Immature natural killer cell (primary cell): ENCODE measurements at places on chromosomes 11 and 22. TPM values are rescaled to one million over a fixed set of nuclear protein-coding genes. Genes with fewer than 3 reads are reported as not detected.

GRCh38 chr11:111376181-111376871 is 2.7 kb downstream of the POU2AF1 start:
- H3K27me3 ChIP-seq: peaks cover 15% of the 10 kb centered on the region
- DNase-seq: no peak
- no peaks in the 10 kb centered on the region for H3K4me1 ChIP-seq
- H3K4me3 ChIP-seq: no peak overlapping the region
- H3K27ac ChIP-seq: no peak overlapping the region

GRCh38 chr11:65002706-65003105 is 5.9 kb upstream of the BATF2 start:
- no peak overlapping the region for H3K4me3 ChIP-seq
- no peak for DNase-seq
- peaks cover 2% of the 10 kb centered on the region for H3K27me3 ChIP-seq
- H3K36me3 ChIP-seq: no peaks in the 10 kb centered on the region

MB gene
- polyA plus RNA-seq: 0.33 TPM

GAL3ST3 gene
- polyA plus RNA-seq: not detected

MS4A6A gene
- 34.2 TPM for polyA plus RNA-seq

MEI1 gene
- polyA plus RNA-seq: 122 TPM

CXCR5 gene
- polyA plus RNA-seq: 0.05 TPM

GLYAT gene
- not detected for polyA plus RNA-seq

DNA sequence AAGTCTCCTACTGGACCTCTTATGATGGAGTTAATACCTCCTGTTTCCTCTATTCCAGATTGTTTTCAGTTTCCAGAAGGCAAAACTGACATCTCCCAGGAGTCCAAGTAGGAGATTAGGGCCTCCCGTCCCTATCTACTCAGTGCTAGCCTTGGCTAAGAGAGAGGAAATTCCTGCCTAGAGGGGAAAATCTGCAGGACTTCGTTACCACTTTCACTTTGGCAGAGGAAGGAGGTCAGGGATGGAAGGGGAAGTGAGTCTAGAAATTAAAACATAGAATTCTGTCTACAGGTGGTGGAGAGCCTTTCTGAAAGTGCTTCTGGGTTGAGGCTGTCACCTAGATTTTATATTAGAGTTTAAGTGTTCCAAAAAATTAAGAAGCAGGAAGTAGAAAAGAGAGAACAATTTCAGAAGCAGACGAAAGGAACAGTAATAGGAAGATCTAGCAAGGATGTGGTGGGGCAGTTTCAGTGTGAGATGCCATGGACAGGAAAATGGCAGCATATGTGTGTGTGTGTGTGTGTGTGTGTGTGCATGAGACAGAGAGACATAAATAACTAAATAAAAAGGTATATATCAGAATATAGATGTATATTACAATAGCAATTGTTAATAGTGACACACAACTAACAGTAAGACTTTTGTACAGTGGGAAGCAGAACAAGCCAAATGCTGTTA is 2.4 kb upstream of the TRIM68 start:
- peak overlapping the region; percentile 88 for H3K27ac ChIP-seq
- DNase-seq: peak; percentile 17
- H3K36me3 ChIP-seq: no peaks in the 10 kb centered on the region
- H3K4me3 ChIP-seq: peak overlapping the region; percentile 57

DNA sequence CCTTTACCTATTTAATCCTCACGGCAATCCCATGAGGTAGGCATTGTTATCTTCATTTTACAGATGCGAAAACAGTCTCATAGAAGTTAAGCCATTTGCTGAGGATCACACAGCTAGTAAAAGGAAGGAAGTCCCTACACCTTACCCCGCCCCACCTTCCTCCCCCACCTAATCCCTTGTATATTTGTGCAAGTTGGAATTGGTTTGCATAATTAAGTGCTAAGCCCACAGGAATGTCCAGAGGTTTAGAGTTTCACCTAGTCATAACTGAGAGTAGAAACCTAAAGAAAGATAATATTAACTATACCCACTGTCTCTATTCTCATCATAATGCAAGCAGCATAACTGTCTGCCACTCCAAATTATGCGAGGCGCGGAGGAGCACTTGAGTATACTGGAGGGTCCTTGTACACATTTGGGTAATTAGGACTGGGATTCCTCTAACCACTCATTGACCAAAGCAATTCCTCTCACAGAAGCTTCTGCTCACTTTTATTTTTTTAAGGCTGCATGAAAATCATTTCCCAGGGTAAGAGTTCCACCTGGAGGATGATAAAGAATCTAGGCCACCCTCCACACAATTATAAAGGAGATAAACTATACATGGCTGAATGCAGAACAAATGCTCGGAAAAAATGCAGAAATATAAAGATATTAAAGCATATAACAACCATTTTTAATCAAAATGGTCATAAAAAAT is 199.9 kb downstream of the FAM181B start:
- no peak overlapping the region for H3K27ac ChIP-seq
- no peak for DNase-seq
- H3K27me3 ChIP-seq: no peaks in the 10 kb centered on the region
- no peaks in the 10 kb centered on the region for H3K36me3 ChIP-seq

- no peak overlapping the region for H3K27ac ChIP-seq
- DNase-seq: no peak
- no peaks in the 10 kb centered on the region for H3K36me3 ChIP-seq
- no peaks in the 10 kb centered on the region for H3K4me1 ChIP-seq
- no peak overlapping the region for H3K4me3 ChIP-seq
- H3K27me3 ChIP-seq: peaks cover 2% of the 10 kb centered on the region
Observed at GRCh38 chr22:49323751-49324415, 503.8 kb downstream of the BRD1 start.

DLG2 gene
- polyA plus RNA-seq: 1.2 TPM

- H3K27ac ChIP-seq: no peak overlapping the region
- DNase-seq: no peak
- H3K4me1 ChIP-seq: no peaks in the 10 kb centered on the region
- H3K36me3 ChIP-seq: no peaks in the 10 kb centered on the region
Observed at GRCh38 chr11:8258289-8258688, 5.4 kb downstream of the LMO1 start.

GRCh38 chr11:114172055-114172861 is 112.7 kb downstream of the ZBTB16 start:
- peaks cover 100% of the 10 kb centered on the region for H3K4me1 ChIP-seq
- H3K27ac ChIP-seq: peak overlapping the region; percentile 91
- H3K27me3 ChIP-seq: peaks cover 7% of the 10 kb centered on the region
- peak overlapping the region; percentile 74 for H3K4me3 ChIP-seq

DNA sequence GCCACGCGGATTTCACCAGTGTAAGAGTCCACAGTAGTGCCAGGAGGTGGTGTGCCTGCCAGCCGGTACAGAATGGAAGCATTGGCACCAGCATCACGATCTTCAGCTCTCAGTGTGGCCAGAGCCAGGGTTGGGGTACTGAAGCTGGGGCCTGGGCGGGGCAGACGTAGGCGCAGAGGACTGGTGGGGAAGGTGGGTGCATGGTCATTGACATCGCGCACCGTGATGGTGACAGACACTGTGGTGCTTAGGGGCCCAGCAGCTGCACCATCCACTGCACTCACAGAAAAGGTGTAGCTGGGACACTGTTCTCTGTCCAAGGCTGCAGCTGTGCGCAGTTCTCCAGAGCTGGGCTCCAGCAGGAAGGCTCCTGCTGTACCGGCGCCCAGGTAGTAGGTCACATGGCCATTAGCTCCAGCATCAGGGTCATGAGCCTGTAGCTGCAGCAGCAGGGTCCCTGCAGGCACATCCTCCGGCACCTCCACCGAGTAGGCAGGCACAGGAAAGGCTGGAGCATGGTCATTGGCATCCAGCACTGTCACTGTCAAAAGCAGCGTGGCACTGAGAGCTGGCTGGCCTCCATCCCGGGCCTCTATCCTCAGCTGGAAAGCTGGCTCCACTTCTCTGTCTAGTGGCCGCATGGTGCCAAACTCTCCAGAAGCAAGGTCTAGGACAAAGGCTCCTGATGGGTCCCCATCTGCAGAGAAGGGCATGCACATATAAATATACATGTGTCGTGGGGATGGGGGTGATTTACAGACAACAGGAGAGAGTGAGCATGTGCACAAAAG is 7.9 kb upstream of the TPP1 start:
- H3K4me1 ChIP-seq: peaks cover 18% of the 10 kb centered on the region
- DNase-seq: no peak
- peak overlapping the region; percentile 57 for H3K4me3 ChIP-seq
- no peaks in the 10 kb centered on the region for H3K27me3 ChIP-seq
- peak overlapping the region; percentile 19 for H3K27ac ChIP-seq
- H3K36me3 ChIP-seq: no peaks in the 10 kb centered on the region

DNA sequence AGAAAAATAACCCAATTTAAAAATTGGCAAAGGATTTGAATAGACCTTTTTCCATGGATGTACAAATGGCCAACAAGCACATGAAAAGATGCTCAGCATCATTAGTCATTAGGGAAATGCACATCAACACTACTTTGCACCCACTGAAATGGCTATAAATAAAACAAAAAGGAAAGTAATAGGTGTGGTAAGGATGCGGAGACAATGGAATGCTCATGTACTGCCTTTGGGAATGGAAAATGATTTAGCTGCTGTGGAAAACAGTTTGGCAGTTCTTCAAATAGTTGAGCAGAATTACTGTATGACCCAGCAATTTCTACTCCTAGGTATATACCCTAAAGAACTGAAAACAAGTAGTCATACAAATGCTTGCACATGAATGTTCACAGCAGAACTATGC is 37.4 kb downstream of the LARGE2 start:
- H3K4me3 ChIP-seq: no peak overlapping the region
- peaks cover 15% of the 10 kb centered on the region for H3K36me3 ChIP-seq
- H3K27me3 ChIP-seq: no peaks in the 10 kb centered on the region
- no peak for DNase-seq
- H3K4me1 ChIP-seq: peaks cover 11% of the 10 kb centered on the region

- H3K4me3 ChIP-seq: peak overlapping the region; percentile 96
- DNase-seq: peak; percentile 31
- peaks cover 4% of the 10 kb centered on the region for H3K27me3 ChIP-seq
- H3K27ac ChIP-seq: peak overlapping the region; percentile 71
- no peaks in the 10 kb centered on the region for H3K36me3 ChIP-seq
Observed at GRCh38 chr11:61814247-61814957, 2.4 kb downstream of the FADS1 start.
